ENCODE measurements at places on chromosomes 4 and X. TPM values are rescaled to one million over a fixed set of nuclear protein-coding genes. Genes with fewer than 3 reads are reported as not detected.
A peak's percentile ranks its signal among the peaks of the same experiment; 100 is the strongest.

DNA sequence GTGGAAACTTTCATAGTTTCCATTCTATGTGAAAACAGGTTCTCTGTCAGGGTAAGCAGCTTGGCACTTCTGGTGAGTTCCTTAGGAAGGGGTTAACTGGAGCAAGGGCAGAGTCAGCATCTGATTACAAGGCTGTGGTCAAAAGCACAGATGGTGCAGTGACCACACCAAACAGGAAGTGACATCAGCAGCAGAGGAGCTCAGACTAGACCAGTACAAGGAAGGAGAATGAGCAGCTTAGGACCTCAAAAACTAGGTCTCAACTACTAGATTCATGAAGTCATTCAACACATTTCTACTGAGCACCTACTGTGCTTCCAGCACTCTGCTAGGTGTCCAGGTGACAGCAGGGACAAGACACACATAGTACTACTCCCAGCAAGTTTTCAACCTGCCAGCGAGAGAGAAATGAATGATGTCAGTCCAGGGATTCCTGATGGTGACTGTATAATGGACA lies 130.2 kb downstream of the AMELX start:
- no peak for DNase-seq
- H3K4me3 ChIP-seq: no peak overlapping the region
- H3K4me1 ChIP-seq: no peaks in the 10 kb centered on the region
- H3K36me3 ChIP-seq: no peaks in the 10 kb centered on the region
- H3K27ac ChIP-seq: peak overlapping the region; percentile 82

- H3K4me3 ChIP-seq: no peak overlapping the region
- peaks cover under 1% of the 10 kb centered on the region for H3K27me3 ChIP-seq
- no peak overlapping the region for H3K27ac ChIP-seq
- no peaks in the 10 kb centered on the region for H3K36me3 ChIP-seq
Observed at GRCh38 chr4:183544109-183544508, 39.3 kb downstream of the ING2 start.

DNA sequence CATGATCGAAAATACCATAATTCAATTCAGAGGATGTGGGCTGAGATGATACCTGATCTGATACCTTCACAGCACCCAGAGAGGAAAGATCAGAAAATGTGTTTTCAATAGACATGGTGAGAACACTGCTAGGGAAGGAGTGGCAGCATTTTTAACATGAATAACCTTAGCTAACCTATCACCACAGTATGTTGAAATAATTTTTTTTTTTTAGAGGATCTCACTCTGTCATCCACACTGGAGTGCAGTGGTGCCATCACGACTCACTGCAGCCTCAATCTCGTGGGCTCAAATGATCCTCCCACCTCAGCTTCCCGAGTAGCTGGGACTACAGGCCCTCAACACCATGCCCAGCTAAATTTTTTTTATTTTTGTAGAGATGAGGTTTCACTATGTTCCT lies 90.5 kb upstream of the RAPGEF2 start:
- no peak overlapping the region for H3K4me3 ChIP-seq
- H3K36me3 ChIP-seq: no peaks in the 10 kb centered on the region
- no peak for DNase-seq
- H3K27ac ChIP-seq: no peak overlapping the region

GRCh38 chrX:74421740-74422352 lies 553 bp downstream of the SLC16A2 start:
- H3K36me3 ChIP-seq: no peaks in the 10 kb centered on the region
- no peaks in the 10 kb centered on the region for H3K4me1 ChIP-seq
- H3K27me3 ChIP-seq: no peaks in the 10 kb centered on the region
- H3K27ac ChIP-seq: peak overlapping the region; percentile 89
- no peak for DNase-seq

GRCh38 chr4:152696764-152697261 lies 17.0 kb upstream of the TMEM154 start:
- H3K4me3 ChIP-seq: no peak overlapping the region
- H3K27me3 ChIP-seq: no peaks in the 10 kb centered on the region

DNA sequence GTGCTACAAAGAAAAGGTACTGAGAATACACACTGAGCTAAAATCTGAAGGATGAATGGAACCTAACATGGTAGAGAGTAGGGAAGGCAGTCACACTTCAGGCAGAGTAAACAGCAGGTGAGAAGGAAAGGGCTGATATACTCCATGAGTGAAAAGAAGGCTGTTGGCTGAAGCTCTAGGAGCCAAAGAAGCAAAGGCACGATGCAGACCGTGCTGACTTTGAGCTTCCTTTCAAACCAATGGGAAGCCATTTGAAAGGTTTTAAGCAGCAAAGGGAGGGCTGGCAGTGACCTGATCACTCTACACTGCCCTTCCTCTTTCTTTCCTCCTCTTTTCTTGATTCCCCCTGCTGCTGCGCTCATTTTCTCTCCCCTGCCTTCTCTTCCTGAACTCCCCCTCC lies 66.4 kb downstream of the TMEM154 start:
- H3K27me3 ChIP-seq: no peaks in the 10 kb centered on the region
- H3K4me1 ChIP-seq: no peaks in the 10 kb centered on the region
- no peak overlapping the region for H3K27ac ChIP-seq
- no peaks in the 10 kb centered on the region for H3K36me3 ChIP-seq

GRCh38 chr4:73683033-73683432 lies 57.3 kb upstream of the CXCL8 start:
- no peak for DNase-seq
- H3K4me3 ChIP-seq: no peak overlapping the region
- no peaks in the 10 kb centered on the region for H3K27me3 ChIP-seq
- H3K27ac ChIP-seq: no peak overlapping the region
- no peaks in the 10 kb centered on the region for H3K4me1 ChIP-seq

DNA sequence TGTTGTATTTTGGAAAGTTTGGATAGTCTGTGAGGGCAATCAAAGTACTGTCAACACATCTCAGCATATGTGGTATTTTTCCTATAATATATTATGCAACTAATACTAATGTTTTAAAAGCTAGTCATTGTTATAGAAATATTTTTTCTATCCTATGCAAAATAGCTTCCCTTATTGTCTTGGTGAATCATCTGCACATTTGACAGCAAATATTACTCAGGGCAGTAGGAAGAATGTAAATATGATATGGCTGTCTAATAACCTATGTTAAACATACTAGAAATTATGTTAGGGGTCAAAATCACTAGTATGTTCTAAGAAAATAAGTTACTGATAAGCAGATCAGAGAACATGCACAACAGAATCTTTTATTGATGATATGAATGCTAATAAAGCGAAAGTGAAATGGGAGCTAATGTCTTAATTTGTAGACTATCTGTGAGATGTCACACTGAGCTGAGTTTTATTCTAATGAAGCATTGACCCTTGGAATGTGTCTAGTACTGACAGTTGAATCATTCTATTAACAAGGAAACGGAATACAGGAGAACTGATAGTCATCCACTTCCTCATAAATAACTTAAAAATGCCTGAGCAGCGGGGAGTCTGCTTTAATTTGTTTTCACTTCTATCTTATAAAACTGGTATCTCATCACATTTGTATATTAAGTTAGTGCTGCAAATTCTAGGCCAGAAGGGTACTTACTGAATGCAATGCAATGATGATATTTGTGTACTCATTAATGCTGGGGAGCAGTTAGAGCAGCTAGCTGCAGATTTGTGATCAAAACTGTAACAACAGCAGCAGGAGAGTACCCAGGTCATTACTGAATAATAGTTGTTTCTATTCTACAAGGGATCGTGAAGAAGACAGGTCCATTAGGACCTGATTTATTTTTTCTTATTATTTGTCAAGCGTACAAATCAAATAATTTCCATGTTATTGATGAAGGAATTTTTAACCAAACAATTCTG lies 440.3 kb upstream of the AADAT start:
- no peak overlapping the region for H3K27ac ChIP-seq
- DNase-seq: no peak
- no peaks in the 10 kb centered on the region for H3K27me3 ChIP-seq
- no peak overlapping the region for H3K4me3 ChIP-seq
- no peaks in the 10 kb centered on the region for H3K36me3 ChIP-seq

DNA sequence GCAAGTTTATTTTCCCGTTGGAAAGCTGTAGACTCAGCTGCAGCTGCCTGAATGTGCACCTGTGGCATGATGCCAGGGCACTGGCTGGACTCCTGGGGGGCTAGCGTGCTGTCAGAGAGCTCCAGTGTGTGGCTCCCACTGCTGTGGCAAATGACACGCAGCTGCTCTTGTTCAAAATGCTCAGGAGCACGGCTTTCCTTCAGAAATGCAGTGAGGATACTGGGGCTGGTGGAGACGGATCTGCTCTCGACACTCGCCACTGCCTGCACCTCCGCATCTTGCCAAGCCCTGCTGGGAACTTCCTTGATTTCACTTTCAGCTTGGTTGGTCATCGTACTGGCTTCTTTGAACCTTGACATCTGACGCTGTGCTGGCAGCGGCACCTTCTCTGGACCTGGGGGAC lies 58.7 kb downstream of the GPRIN3 start:
- no peaks in the 10 kb centered on the region for H3K4me1 ChIP-seq
- H3K27ac ChIP-seq: no peak overlapping the region
- H3K4me3 ChIP-seq: no peak overlapping the region

GRCh38 chr4:186722796-186723291 lies 812 bp downstream of the FAT1 start:
- H3K4me1 ChIP-seq: peaks cover 17% of the 10 kb centered on the region
- no peaks in the 10 kb centered on the region for H3K27me3 ChIP-seq
- H3K4me3 ChIP-seq: peak overlapping the region; percentile 91

- peaks cover 30% of the 10 kb centered on the region for H3K4me1 ChIP-seq
- no peaks in the 10 kb centered on the region for H3K36me3 ChIP-seq
- peak; percentile 94 for DNase-seq
- no peaks in the 10 kb centered on the region for H3K27me3 ChIP-seq
- H3K4me3 ChIP-seq: peak within 1 kb of the TSS; percentile 73
Observed at GRCh38 chrX:153972368-153973126, at the start of gene TMEM187. TSS of gene TMEM187 (plus strand) at chrX:153972754. CDS start at chrX:153982063, 9,309 bp downstream.

DNA sequence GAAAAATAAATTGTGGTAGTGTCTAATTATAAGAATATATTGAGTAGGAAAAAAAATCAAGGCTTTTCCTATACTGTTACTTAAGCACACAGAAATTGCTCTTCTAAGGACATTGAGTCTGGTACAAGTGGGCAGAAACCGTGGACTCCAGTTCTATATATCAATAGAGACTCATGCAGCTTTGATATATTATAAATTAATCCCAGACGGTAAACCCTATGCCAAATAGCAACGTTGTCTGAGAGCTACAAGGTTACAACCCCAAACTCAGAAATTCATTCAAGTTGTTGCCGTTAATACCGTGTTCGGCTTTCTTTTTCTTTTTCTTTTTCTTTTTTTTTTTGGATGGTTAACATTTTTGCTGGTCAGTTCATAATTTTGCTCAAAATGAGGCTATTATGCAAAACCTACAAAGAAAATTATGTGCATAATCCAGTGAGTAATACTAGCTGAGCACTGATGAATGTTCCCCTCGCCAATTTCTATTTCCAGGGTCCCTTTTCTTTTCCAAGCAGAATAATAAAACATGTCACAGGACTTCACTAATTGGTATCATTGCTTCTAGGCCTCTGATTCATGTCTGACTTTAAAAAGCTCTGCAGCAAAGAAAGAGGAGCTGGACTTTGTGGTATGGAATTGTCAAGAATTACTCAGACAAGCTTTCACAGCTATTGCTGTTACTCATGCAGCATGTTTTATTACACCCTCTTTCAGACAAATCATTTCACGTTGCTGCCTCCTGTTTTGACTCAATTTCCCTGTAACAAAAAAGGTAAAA lies 737.7 kb downstream of the NLGN4X start:
- no peak for DNase-seq
- no peaks in the 10 kb centered on the region for H3K27me3 ChIP-seq
- H3K4me1 ChIP-seq: no peaks in the 10 kb centered on the region
- no peaks in the 10 kb centered on the region for H3K36me3 ChIP-seq
- no peak overlapping the region for H3K27ac ChIP-seq
- no peak overlapping the region for H3K4me3 ChIP-seq

DNA sequence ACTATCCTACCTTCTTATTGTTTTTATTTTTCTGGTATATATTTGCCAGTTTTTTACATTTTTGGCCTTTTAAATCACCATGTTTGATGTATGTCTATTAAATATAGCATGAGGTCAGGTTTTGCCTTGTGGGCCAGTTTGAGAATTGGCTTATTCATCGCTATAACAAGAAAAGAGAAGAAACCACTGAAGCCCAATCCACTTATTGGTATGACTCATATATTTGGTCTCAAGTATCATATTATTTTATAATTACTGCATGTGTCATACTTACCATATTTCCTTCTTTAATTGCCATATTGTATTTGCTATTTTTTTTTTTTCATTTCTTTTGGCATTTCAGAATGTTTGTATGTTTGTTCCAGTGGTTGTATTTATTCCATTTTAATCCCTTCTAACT lies 99.3 kb downstream of the IRF2 start:
- no peak overlapping the region for H3K27ac ChIP-seq
- H3K27me3 ChIP-seq: no peaks in the 10 kb centered on the region
- no peak for DNase-seq
- H3K4me3 ChIP-seq: no peak overlapping the region
- H3K36me3 ChIP-seq: no peaks in the 10 kb centered on the region
- peaks cover 5% of the 10 kb centered on the region for H3K4me1 ChIP-seq

- no peaks in the 10 kb centered on the region for H3K27me3 ChIP-seq
- no peak for DNase-seq
- no peak overlapping the region for H3K27ac ChIP-seq
- no peaks in the 10 kb centered on the region for H3K36me3 ChIP-seq
- no peaks in the 10 kb centered on the region for H3K4me1 ChIP-seq
Observed at GRCh38 chr4:97845758-97846157, 297.5 kb downstream of the STPG2 start.

NAP1L2 gene
- 7.5 TPM for total RNA-seq

FAM9B gene
- not detected for total RNA-seq

TXLNG gene
- 20.1 TPM for total RNA-seq

TEX11 gene
- not detected for total RNA-seq
